ENCODE measurements at places on chromosomes 5 and 9. TPM values are rescaled to one million over a fixed set of nuclear protein-coding genes. Genes with fewer than 3 reads are reported as not detected.

GRCh38 chr9:29214690-29215253, 1641.5 kb upstream of the C9orf72 start:
- DNase-seq: peak; percentile 12

- DNase-seq: no peak
Observed at GRCh38 chr9:83533296-83533695, 4.9 kb downstream of the FRMD3 start.

DNA sequence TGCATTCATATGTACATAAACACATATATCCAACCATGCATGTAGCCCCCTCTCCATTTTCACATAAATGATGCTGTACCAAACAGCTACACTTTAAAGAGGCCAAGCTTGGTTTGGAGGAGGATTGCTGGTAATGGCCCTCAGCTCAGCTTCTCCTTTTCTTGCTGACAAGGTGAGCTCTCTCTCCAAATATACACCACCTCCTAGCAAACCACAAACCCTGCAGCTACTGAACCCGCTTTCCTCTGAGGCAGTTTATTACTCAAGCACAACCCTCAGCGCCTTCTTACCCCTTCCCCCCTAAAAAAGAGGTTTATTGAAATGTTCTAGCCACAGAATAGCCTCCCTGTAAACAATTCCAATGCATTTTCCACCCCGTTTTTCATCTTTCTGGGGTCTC, 54.0 kb downstream of the ALG2 start:
- no peak for DNase-seq

DNA sequence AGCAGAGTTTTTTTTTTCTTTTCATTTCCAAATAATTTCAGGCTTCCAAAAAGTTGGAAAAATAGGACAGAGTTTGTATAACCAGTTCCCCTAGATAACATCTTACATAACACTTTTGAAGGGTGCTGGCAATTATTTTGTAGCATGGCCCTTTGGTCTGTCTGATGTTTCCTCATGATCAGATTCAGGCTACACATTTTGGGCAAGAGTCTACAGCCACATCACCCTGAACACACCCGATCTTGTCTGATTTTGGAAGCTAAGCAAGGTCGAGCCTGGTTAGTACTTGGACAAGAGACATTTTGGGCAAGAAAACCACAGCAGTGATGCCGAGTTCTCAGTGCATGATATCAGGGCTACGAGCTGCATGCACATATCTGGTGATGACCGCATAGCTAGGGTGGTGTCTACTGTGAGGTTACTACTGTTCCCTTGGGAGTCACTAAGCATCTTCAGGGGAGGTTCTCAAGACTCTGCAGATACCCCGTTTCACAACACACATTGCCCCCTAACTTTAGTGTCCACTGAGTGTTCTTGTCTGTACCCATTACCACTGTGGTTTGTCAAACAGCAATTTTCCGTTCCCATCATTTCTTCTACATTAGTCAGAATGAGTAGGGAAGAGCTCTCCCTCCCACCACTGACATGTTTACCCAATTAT, 86.2 kb downstream of the TTC39B start:
- DNase-seq: no peak

- no peak for DNase-seq
Observed at GRCh38 chr5:8123559-8123958, 254.6 kb downstream of the MTRR start.

Gene PLCXD3
- total RNA-seq: 0.26 TPM

Gene NIPSNAP3A
- 25.1 TPM for total RNA-seq

Gene MCIDAS
- not detected for total RNA-seq
